ENCODE measurements at places on chromosomes 1 and 21.
A peak's percentile ranks its signal among the peaks of the same experiment; 100 is the strongest.

DNA sequence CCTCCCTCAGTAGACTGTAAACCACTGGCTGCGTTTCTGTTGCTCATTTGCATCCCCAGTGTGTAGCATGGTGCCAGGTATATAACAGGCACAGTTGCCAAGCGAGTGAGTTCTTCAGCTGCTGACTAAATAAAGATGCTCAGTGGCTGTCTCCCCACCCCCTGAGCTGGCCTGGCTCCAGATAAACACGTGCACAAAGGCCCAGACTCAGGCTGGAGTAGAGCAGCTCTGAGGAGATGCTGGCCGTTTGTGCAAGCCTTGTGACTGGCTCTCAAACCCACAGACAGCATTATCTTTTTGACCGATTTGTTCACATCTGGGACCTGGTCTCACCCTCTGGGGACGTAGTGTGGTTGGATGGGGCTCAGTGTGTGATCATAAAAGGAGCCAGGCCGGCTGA lies 7.1 kb downstream of the CHRNB2 start:
- DNase-seq = peak; percentile 34

- peak; percentile 89 for DNase-seq
These were observed 29.0 kb downstream of the DUSP10 start for GRCh38 chr1:221712776-221713431.

GRCh38 chr1:247857069-247857984 lies at the start of gene TRIM58:
Gene TRIM58, plus strand, starts transcription at chr1:247857187. Its CDS starts 60 bp downstream, at chr1:247857247.
- DNase-seq = peak; percentile 54

DNA sequence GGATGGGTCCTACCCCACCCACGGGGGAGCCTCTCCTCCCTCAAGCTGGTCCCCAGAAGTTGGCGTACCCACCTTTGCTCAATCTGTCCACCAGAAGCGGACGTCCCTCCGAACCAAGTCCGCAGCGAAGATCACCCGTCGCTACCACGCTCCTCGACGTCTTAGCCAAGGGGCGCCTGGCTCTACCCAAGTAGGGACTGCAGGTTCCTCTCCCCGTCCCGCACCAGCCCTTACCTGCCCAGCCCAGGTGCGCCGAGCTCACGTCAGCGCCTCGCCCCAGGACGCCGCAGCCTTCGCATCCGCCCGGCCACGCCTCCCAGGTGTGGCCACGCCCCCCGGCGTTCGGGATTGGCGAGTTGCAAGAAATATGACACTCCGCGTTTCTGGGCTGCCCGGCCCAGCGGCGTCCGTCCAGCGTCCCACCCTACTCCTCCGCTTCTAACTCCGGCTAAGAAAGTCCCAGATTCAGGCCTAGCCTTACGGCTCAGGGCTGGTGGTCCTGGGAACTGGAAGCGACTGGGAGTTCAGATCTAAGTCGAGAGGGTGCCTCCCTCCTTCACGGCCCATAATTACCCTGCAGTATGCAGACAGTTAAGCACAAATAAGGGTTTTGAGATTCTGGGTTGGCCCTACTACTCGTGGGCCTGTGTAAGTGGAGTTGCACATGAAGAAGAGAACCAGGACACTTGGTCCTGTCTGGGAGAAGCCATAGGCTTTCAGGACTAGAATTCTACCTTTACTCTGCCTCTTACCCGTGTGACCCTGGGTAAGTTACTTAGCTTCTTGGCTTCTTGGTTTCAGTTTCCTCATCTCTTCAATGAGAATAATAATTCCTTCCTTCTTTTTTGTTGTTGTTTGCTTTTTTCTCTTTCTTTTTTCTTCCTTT lies at the start of gene IRF6:
Gene IRF6, minus strand, starts transcription at position 268 of the 886 bp plus-strand sequence. CDS start 4,729 bp downstream, outside the sequence.
- no peak for DNase-seq

DNA sequence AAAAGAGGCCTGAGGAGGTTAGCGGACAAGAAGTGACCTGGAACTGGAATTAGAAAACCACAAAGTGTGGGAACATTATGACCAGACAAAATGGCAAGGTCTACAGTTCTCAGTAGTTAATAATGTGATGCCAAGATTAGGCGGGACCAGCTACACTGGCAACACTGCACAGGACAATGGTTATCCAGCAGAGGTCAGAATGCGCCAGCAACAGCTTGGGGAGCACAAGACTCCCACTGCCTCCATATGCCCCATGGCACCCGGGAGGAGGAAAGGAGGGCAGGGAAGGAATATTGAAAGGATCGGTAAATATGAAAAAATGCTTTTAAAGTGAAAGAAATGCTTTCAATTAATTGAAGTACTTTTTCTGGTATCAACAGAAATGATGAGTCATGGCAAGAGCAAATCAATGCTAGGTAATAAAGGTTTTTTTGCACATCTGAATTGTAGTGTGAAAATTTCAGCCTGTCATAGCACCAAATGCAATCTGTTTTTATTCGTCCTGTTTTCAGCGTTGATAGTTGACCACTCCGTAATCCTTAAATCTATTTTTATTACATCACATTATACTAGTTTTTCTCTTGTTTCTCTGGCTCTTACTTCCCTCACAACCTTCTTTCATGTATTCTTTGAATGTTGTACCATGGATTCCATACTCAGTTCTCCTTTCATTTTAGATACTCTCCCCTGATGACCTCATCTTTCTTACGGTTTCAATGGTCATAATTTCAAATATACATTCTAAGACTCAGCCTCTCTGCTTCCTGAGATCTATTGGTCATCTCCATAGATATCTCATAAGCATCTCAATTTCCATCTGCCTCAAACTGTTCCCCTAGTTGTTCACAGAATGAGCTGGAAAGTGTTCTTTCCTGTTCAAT lies 30.7 kb downstream of the VCAM1 start:
- DNase-seq = no peak

DNA sequence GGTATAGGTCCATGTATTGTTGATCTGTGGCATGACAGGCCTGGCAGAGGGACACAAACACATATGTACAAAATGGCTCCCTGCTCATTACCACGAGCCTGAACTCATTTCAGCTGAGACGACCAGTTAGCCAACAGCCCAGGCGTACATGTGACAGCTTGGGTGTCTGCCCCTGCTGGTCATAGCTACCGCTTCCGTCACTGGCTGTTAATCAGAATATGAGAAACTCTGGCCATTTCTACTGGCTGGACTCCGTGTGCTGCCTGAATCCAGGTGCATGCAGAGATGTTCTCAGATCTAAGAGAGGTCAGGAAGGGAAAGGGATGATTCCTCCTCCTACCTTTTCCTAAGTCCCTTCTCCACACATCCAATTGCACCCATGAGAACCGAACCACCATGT lies 144.5 kb downstream of the PBX1 start:
- no peak for DNase-seq

- peak; percentile 1 for DNase-seq
These were observed 58.7 kb upstream of the PTGS2 start for GRCh38 chr1:186738926-186739325.

DNA sequence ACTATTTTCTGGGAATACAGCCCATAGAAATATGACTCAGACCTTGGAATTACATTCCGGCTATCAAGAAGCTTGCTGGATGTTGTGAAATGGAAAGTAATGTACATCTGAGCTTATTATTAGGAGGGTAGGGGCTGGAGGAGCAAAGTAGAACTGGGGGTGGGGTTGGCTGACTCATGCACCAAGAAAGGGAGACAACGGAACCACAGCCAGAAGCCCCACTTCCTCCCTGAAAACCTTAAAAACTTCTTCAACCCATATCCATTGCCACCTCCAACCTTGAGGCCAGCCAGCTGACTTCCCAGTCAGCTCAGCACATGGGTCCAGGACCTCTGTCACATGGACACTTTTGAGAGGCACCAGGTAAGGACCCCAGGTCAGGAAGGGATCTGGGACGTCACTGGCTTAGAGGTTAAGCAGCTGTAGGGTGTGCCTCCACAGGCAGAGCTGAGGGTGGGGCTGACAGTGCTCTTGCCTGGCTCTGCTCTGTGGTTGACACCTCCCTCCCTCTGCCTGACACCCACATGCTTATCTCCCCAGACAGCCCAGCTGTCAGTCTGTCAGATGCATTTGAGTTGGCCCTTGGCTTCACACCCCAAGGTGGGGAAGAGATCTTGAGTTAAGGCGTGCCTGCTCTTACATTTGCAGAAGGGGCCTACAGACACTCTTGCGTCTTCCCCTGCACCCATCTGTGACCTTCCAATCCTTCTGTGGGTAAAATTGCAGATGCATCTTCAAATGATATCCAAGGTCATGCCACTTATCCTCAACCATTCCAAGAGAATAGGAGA lies 5.7 kb upstream of the ZNF683 start:
- DNase-seq = peak; percentile 96

DNA sequence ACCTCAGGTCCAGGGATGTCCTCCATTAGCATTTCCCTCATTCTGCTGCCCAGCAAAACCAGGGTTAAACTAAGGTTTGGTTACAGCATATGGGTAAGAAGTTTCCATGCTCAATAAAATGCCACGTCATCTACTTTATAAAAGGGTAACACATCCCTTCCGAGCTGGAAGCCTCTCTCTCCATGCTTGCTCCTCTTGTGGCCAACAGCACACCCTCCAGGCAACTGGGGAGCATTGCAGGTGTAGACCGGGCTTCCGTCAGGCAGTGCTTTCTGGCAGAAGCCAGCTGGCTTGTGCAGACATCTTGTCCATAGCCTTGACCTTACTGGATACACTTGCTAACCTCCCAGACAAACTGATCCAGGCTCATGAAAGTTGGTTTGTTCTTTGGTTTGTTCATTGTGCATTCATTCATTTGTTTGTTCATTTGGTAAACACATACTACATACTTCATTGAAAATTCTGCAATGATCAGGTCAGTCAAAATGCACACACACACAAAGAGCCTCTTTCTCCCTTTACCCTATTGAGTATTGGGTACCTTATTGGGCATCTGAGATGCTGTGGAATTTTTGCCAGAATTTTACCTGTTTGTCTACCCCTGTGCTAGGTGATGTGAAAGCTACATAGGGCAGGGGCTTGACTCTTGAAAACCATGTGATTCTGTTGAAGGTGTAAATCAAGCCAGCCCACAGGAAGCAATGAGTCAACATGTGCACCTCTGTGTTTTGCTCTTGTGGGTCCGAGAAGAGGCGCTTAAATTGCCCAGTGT lies 422.8 kb downstream of the CAMTA1 start:
- peak; percentile 69 for DNase-seq

DNA sequence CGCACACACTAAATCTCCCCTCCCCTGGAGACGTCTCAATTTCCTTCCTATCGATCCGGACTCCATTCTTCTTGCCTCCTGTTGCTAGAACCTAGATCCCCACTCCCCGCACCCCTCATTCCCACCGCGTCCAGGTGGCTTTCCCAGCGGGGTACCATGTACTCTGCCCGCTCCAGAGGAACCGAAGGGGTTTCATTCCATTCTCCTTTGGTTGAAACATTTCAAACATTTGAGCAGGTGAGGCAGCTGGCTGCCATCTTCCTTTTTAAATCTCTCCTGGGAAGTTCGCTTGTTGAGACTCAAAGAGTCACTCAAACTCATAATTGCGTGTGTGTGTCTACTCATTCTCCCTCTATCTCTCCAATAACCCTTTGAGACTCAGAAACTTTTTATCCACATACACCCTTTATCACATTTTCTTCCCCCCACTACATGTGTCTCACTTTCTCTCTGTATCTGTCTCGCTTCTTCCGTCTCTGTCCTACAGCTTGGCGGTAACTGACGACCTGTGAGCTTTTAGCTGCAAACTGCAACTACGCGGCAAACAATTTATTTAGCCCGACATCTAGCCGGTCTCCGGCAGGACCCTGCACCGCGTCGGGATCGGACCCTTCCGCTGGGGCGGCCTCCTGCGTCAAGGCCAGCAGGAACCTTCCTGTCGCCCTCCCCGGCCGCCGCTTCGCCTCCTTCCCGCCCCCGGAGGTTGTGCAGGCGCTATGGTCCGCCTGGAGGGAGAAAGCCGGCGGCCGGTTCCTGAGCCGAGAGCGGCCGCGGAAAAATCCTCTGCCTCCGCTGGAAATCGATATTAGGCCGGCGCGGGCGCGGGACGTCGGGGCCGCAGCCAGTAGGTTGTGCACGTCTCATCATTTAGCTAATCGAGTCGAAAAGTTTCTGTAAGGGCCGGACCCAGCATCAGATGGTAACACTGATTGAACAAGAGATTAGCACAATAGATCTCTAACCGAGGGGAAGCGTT lies 3.0 kb upstream of the FOXD3 start:
- no peak for DNase-seq

GRCh38 chr1:67784545-67785186 lies 48.6 kb downstream of the GNG12 start:
- no peak for DNase-seq

DNA sequence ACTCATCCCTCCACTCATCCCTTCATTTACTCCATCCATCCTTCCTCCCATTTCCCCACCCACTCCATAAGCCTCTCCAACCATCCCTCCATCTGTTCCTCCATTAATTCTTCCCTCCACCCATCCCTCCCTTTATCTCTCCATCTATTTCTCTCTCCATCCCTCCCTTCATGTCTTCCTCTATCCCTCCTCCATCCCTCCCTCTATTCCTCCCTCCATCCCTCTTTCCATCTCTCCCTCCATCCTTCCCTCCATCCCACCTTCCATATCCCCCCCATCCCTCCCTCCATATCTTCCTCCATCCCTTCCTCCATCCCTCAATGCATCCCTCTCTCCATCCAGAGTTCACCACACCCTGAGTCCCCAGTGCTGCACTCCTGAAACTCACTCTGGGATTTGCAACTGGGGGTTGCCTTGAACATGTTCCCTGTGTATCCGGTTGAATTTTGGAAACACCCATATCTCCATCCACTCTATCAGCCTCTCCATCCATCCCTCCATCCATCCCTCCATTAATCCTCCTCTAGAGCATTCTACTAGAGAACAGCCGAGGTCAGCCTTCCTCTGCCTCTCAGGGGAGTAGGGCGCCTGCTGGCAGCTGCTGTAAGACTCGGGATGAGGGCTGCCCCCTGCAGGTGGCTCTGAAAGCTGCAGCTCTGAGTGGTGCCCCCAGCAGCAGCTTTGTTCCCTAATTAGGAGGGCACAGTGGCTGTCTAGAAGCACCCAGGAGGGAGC lies 39.4 kb downstream of the ABCG1 start:
- peak; percentile 74 for DNase-seq

GRCh38 chr1:175494011-175494554 lies 249.3 kb downstream of the TNR start:
- no peak for DNase-seq

- peak; percentile 71 for DNase-seq
These were observed 85.5 kb downstream of the CLIC4 start for GRCh38 chr1:24830680-24831272.

DNA sequence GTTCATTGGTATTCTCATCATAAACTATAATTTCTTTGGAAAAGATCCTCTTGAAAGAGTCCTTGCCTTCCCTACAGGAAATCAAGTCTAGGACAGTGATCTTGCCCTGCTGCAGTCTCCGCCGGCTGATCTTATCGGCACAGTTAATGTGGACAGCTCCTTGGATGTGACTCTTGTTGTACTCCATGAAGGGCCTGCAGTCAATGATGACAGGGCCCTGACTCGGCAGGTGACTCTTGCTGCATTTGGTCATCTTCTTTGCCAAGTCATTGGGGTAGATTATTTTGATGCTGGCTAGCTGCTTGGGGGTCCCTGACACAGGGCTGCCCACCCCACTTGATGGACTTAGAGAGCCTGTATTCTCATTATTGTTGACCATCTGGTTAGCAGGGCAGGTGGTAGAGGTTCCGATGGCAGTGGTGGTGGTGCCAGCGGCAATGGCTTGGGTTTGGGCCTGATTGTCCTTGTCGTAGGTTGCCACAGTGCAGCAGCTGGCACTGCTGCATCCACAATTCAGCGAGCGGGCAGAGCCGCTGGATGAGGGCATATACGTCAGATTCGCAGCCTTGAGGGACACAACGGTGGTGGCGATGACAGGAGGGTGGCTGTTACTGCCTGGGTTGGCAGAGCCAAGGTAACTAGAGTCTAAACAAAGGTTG lies 2.7 kb downstream of the DUSP10 start:
- no peak for DNase-seq

GRCh38 chr1:167756730-167757405 lies 35.1 kb downstream of the MPZL1 start:
- peak; percentile 68 for DNase-seq

Data from NB4 (cell line).